Right hindlimb (tissue), 1 donor: ENCODE measurements at places on chromosomes 1 and 21.

DNA sequence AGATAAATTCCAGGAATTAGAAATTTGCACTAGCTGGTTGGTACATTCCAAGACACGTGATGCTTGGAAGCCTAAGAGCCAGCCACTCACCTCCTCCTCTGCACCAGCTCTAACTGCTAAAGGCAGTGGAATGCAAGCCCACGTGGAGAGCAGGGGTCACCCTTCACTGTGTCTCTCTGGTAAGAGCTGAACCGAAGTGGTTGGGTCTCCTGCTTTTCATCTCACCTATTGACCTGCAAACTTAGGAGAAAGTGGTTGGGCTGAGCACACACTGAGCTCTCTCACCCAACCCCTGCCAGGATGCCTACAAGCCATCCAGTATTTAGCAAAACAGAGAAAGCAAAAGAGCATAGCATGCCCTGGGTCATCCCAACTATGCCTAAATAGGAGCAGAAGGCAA, 19.3 kb downstream of the HAO2 start:
- no peak for DNase-seq

GRCh38 chr21:44086636-44087425, 20.4 kb upstream of the PWP2 start:
- no peak for DNase-seq

GRCh38 chr1:234154320-234155251, 218.7 kb upstream of the COA6 start:
- DNase-seq = no peak

DNA sequence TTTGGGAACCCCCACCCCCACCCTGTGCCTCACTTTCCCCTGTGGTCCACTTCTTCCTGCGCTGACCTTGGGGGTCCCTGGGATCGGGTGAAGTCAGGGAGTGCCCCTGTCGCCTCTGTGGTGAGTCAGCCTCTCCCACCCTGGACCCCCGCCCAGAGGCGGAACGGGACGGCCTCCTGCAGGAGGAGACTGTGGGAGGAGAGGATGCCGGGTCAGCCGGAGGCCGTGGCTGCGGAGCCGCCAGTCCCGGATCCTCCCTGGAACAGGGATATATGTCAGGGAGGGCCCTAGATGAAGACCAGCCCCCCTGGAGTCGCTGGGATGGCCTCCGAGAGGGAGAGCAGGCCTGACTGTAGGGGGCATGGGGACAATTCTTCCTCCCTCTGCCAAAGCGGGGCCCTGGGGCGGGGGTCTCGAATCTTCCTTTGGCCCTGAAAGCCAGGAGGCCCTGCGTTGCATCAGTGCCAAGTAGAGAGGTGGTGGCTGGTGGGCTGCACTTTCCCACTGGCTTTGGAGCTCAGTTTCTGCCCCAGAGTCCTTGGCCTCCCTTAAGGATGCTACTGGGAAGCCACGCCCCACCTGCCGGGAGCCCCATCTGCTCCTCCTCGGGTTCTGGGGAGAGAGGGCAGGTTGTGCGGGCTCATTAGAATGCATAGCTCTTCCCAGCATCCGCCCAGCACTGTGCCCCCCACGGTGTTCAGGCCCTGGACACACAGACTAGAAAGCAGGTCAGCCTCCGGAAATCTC, 930 bp downstream of the ARHGEF10L start:
- DNase-seq = peak; percentile 94

GRCh38 chr1:109910963-109911798, 532 bp downstream of the CSF1 start:
- peak; percentile 47 for DNase-seq
